ENCODE measurements at places on chromosomes 1 and 21.

GRCh38 chr21:44058981-44059380 is 46.9 kb downstream of the TRAPPC10 start:
- no peak for ATAC-seq

- ATAC-seq: peak; percentile 95
Observed at GRCh38 chr1:235313262-235313661, 14.7 kb downstream of the ARID4B start.

DNA sequence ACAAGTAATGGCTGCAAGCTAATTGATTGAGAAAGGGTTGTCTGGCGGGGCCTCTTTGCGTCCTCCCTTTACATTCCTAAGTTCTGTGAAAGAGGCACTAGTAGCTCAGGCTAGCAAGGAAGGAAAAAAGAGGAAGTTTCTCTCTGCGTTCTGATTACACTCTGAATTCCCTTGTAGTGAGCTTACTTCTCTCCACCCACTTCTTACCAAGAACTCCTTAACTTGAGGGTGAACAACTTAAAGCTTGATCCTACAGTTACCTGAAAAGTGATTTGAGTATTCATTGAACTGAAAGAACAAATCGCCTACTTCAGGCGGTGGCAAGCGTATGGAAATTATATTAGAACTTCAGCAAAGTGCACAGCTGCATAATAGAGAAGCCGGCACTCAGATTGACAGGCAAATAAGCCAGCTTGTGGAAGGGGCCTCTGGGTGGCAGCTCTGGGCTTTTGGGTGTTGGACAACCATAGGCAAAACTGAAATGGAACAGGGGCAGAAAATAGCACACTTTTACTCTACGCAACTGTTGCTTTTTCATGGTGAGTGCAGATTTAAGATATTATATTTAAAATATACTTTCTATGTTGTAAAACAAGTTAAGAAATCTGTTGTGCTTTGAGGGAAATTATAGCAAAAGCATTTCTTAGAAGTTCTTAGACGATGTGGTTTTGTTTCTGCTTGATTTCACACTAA is 464.5 kb downstream of the USP25 start:
- ATAC-seq: peak; percentile 64

DNA sequence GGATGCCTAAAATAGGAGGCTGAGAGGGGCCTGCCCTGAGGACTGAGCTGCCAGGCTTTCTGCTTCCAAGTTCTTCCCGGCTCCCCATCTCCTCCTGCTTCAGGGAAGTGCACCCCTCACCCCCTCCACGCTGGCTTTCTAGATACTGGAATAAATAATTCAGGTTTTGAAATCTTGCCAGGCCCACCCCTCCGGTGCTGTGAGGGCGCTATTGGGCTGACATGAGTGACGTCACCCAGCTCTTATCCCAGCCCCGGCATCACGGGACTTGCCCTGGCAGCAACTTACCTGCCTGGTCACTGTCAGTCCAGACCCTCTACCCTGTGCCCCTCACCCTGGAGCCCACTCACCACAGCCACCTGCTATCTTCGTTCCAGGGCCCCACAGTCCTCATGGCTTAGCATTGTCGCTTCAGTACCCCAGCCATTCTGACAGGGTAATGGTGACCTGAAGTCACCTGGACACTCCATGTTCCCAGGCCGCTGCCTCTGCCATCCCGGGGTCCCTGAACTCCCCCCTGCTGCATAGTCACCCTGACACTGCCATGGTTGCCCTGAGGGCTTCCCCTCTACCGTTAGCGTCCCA is 819 bp upstream of the GPR3 start:
- ATAC-seq: peak; percentile 17

- ATAC-seq: no peak
Observed at GRCh38 chr1:81254560-81254959, 546.2 kb upstream of the ADGRL2 start.

DNA sequence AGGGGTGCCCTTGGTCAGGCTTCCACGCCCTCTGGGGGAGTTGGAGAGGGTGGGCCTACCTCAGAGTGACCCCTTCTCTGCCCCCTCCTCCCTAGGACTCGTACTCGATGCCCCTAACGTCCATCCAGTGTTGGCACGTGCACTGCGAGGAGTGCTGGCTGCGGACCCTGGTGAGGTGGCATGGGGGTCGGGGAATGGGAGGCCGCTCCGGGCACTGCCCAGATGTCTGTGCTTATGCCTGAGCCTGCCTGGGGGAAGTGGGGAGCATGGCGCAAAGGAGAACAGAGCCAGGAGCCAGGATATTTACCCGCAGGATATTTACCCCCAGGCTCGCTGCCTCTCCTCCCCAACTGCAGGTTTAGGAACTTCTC is 24.5 kb downstream of the TMEM53 start:
- ATAC-seq: no peak

DNA sequence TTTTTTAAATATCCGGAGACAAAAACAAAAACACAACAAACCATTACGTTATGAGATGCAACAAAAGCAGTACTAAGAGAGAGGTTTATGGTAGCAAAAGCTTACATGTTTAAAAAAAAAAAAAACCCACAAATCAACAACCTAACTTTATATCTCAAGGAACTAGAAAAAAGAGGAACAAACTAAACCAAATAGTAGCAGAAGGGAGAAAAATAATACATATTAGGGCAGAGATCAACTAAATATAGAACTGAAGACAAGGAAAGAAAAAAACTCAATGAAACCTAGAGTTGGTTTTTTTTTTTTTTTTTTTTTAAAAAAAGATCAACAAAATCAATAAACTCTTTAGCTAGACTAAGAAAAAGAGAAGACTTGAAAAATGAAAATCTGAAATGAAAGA is 34.9 kb downstream of the ZNF644 start:
- no peak for ATAC-seq

- ATAC-seq: no peak
Observed at GRCh38 chr1:117556976-117557375, 48.9 kb upstream of the TENT5C start.

GRCh38 chr21:21046063-21046462 is 47.9 kb downstream of the NCAM2 start:
- ATAC-seq: no peak

- ATAC-seq: no peak
Observed at GRCh38 chr1:177737456-177737855, 232.4 kb downstream of the SEC16B start.

- no peak for ATAC-seq
Observed at GRCh38 chr1:208432346-208432745, 188.2 kb upstream of the PLXNA2 start.

DNA sequence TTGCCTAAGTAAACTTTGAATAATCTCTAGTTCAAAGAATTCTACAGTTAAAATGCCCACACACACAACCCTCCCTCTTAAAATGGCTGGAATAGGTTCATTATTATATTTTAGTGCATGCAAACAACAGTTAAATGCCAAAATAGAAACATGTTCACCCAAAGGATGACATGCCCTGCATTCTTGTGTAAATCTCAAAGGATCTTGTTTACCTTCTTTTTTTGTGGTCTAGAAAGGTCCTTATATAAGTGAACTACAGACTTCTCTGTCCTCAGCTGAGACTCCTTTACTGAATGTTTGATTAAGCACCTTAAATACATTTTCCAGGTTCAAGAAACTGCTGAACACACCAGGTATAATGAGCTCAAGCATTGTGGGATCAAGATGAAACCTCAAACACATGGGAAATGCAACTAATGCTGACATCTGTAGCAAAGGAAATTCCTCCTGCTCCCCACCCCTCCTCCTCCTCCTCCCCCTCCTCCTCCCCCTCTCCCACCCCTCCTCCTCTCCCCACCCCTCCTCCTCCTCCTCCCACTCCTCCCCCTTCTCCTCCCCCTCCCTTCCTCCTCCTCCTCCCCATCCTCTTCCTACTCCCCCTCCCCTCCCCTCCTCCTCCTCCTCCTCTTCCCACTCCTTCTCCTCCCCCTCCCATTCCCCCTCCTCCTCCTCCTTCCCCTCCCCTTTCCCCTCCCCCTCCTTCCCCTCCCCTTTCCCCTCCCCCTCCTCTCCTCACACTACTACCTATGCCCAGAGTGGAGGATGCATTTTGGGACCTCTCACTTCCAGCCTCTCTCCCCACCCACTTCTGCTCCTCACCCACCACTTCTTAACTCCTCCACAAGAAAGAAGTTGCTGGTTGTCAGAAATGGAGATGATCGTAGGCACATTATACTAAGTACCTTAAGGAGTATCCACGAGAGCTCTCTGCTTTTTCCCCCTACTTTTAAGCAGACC is 233.9 kb downstream of the MRPL39 start:
- ATAC-seq: no peak

DNA sequence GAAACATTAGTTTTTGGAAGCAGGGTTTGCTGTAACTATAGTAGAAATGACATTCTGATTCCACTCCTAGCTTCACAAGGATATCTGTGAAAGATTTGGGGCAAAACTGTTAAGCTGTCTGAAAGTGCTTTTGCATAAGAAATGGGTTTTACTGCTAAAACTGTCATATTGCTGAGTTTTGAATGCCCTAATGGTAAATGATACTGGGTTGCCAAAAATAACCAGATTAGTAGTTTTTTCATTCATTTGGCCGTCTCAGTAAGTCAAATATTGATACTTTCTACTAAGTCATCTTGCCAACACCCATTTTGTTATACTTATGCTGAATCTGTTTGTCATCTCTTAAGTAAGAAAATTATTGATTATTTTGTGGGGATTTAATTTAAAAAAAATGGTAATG is 399 bp upstream of the PTPRC start:
- ATAC-seq: no peak

GRCh38 chr1:235019961-235020360 is 108.7 kb downstream of the TOMM20 start:
- ATAC-seq: no peak

DNA sequence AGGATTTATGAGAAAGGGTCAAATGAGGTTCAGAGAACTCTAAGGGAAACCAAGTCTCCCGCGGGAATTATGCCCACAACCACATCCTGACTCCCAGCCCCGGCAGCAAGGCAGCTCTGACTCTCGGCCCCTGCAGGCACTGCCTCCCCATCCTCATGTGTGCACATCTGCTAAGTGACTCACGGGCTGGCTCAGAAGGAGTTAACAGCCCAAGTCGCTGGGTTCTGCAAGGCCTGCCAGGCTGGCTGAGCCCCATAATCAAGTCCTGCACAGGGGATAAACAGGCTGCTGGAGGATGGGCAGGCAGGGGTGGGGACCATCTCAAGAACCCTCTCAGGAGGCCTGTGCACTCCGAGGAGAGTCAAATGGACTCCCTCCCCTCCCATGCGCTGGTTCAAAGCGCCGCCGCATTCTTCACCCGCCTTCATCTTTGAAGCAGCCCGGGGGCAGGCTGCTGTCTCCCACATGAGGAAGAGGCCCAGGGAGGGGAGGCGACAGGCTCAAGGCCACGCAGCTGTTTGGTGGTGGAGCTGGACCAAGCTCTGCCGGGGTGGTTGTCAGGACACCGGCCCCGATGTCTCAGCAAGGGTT is 344.3 kb downstream of the MATN1 start:
- ATAC-seq: peak; percentile 27

DNA sequence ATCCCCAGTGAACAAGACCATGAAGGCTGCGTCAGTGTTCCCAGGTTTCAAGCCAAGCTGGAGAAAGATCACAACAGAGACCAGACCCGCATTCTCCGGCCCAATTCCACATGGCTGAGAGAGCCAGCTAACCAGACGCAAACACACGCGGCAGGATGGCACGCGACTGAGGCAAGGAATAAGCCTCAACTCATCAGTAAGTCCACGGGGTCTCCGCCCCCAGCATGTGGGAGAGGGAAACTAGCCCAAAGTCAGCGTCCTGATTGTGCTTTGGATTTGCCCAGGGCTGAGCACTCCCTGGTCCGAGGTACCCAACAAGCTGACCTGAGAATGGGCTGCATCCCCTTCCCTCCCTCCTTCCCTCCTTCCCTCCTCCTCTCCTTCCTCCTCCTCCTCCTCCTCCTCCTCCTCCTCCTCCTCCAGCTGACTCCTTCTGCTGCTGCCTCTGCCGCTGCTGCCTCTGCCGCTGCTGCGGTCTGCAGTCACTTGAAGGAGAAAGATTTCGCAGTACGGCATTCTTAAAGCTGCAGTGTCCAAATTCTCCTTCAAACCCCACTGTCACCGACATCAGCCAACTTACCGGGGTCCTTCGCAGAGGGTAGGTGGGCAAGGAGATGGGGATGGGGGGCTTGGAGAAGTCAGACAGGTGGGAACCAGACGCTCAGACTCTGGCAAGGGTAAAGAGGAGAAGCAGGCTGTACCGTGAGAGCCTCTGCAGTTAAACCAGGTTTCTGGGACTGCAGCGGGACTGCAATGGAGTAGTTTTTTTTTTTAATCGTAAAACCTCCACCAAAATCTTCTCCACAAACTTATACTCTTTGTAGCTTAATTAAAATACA is 33.0 kb upstream of the H6PD start:
- ATAC-seq: no peak

GRCh38 chr1:87833166-87833565 is 504.5 kb downstream of the LMO4 start:
- no peak for ATAC-seq

GRCh38 chr1:87186346-87186745 is 142.3 kb upstream of the LMO4 start:
- ATAC-seq: no peak
